Eye (tissue), 1 donor: ENCODE measurements at places on chromosomes 3 and 15.

- no peak for DNase-seq
Measured at GRCh38 chr3:43212914-43213611, 73.3 kb upstream of the SNRK start.

- DNase-seq: no peak
Measured at GRCh38 chr3:69929019-69929418, 70.5 kb upstream of the SAMMSON start.

GRCh38 chr3:11126653-11127052 lies 27.6 kb upstream of the HRH1 start:
- no peak for DNase-seq

DNA sequence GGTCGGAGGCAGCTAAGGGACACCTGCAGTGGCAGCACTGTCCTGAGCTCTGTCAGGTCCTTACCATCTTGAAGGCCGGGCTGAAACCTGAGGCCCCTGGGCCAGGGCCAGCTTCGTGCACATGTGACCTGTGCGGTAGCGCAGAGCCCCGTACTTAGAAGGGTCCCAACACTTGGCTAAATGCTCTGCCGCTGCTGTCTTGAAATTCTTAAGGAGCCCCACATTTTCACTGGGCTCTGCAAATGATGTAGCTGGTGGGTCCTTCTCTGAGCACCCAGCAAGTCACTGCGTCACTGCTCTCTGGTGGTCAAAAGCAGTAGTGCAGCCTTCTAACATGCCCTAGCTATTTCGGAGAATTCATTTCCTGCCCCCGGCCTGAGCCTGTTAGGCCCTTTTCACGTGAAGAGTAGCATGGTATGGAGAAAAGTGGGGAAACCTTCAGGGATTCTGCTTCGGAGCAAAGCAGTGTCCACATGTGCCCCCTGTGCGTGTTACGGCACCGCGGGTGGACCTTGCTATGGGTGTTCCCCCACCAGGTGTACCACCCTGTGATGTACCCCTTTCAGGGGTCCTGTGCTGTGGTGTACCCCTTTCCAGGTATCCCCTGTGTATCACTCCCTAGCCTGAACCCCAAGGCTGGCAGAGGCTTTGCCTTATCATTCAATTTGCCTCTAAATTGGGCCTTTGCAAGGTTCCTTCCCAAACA lies 79.7 kb downstream of the TMEM266 start:
- DNase-seq: peak; percentile 93

DNA sequence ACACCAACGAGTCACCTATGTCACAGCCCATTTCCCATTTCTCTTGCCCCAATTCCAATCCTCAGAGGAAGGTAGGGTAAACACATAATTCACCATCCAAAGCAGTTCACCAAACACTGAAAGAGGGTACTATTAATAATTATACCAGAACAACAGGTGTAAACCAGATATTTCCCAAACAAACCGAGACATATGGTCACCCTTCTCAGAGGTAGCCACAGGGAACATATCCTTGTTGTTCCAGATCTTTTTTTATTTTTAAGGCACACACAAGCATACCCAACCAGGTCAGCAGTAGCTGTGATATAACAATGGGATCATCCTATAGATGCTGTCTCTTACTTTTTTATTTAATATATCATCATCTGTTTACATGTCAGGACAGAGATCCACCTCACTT lies 24.7 kb downstream of the MAGI1 start:
- DNase-seq: no peak

- DNase-seq: no peak
Measured at GRCh38 chr3:122789585-122790273, 3.9 kb downstream of the HSPBAP1 start.

DNA sequence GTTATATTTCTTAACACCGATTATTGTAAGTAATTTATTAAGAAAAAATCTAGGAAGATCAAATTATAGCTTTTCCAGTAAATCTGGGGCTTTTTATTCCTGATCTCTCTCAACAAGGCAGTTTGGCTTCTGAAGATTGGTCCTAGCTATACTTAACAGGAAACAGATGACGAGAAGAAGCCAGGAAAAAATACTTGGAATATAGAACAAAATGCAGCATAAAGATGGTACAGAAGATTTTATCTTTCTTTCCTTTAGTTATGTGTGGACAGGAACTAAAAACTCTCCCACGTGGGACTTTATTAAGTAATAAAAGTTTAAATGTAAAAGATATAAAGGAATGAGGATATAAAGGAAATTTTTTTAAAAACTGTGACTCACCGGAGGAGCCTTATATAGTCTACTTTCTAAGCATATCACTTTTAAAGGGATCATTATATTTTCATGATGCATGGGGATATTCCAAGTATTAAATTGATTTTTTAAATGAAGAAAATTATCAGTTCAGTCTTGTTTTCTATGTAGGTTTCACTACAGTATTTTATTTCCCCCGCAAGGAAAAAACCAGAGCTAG lies 8.2 kb downstream of the B3GNT5 start:
- no peak for DNase-seq

GRCh38 chr3:17076940-17077605 lies 192.3 kb downstream of the PLCL2 start:
- DNase-seq: no peak

GRCh38 chr3:194938845-194939531 lies 253.3 kb downstream of the FAM43A start:
- DNase-seq: no peak

GRCh38 chr3:143266511-143266910 lies 146.9 kb downstream of the CHST2 start:
- no peak for DNase-seq

DNA sequence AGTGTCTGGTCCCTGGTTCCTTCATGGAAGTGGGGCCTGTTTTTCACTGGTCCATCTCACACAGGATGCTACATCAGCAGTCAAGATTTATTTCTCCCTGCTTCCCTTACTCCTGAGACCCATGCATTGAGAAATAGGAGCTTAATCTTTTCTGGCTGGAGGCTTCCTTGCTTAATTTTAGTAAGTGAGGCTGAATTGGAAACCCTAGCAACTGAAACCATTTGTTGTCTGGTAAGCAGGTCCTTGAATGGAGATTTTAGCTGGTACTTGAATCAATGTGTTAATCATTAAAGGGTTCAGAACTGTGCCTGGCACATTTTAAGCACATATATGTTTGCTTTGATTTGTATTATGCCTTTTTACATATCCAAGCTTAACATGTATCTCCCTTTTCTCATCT lies 20.2 kb upstream of the MEF2A start:
- no peak for DNase-seq

DNA sequence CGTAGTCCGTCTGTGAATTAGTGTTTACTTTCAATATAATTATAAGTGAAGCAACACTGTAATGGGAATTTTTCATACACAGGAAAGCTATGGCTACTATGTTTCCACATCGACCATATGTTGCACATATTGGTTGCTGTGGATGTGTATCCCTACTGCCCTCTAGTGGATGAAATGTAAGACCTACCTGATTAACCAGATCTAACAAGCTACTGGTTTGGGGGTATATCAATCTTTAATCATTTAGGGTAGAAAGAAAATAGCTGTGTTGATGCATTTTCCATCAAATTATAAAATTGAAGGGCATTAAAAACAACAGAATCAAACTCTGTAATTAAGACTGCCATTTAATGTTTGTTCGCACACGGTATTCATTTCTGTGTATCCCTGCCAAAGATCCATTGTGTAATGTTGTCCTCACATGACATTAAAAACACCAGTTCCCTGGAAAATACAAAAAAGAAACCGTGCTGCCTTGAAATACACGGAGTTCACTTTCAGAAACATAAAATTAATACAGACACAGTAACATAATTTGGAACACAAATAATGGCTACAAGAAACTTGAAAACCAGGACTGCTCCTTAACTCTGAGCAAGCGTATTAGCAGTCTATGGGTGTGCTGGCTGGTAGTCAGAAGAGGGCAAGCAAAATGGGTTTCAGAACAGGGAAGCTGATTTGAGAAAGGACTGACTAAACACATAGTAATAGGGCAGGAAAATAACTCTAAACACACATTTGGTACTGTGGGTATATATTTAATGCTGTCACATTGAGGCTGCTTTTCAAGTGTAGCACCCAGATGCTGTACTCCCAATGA lies 125.1 kb downstream of the TIGIT start:
- DNase-seq: peak; percentile 77

DNA sequence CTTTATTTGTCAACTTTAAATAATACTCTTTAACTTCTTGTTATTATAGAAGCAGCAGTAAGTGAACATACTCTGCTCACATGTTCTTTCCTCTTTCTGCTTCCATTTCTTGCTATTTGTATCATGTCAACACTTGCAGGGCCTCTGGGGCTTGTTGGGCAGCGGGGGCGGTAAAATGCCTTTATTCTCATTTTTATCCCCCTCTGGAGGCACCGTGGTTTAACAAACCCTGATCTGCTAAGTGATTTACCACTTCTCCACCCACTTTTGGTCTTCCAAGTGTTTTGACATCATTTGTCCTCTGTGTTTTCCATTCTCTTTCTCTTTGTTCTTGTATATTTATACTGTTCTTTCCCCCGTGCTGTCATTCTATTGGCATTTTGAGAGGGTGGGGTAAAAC lies 33.9 kb downstream of the SCN10A start:
- DNase-seq: peak; percentile 1

DNA sequence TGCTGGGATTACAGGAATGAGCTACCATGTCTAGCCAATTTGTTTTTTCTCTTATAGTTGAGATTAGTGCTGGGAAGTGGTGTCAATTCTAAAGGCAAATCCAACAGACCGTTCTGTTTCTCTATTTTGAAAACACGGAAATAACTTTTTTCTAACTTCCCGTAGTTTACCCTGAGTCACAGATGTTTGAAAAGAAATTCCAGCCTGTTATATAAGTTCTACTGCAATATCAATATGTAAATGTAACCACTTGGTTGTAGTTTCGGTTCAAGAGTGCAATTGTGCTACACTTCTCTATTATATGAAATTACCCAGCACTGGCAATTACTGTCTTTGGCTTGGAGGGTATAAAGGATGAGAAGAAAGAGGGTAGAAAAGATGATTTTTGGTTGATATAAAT lies 22.3 kb upstream of the GNB4 start:
- DNase-seq: no peak
